Gastrocnemius medialis (tissue), 4 donors: ENCODE measurements at places on chromosomes 4 and X.

- no peak for DNase-seq
Observed at GRCh38 chr4:174122705-174123104, 160.8 kb downstream of the FBXO8 start.

DNA sequence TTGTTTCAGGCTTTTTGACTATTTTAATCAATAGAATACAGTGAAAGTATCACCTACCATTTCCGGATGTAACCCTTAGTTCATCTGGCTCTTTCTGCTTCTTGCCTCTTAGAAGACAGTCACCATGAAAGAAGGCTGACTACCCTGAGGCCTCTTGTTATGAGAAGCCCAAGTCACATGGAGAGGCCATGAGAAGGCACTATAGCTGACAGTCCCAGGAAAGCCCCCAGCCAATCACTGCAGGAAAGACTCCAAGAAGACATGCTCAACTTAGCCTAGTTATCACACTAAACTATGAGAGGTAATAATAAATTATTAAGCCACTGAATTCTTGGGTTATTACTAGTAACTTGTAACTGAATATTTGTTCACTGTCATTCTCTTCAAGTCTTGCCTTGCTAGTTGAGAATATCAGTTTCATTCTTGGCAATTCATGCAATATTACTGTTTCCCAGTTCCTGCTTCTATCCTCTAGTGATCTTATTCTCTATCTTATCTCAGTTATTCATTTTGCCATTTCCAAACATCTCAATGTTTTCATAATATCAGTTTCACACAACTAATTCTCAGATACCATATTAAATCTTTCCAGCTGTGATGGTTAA lies 57.1 kb upstream of the GUCY1A1 start:
- DNase-seq = no peak

DNA sequence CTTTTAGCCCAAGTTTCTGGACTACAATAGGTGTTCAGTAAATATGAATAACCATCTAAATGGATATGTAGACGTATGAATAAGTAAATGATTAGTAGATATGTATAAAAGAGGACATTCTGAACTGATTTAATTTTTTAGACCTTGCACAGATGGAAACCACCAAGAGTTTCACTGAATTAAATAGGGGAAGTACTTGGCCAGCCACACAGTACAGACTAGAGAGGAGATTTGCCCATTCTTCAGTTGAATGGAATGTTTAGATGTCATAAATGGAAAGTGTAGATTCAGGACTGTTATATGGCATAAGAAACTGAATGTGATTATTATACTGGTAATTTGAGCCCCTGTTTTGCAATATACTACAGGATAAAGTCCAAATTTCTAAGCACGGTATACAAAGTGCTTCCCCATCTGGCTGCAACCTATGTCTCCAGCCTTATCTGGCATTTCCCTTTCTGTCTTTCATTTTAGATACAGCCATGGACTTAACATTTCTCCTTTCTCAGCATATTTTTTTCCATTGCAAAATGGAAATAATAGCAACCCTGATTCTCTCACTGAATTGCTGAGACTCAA lies 137.8 kb upstream of the HS3ST1 start:
- DNase-seq = no peak

- DNase-seq = no peak
Observed at GRCh38 chr4:165627128-165627527, 245.9 kb upstream of the TLL1 start.

GRCh38 chr4:42302348-42302747 lies 94.9 kb upstream of the SHISA3 start:
- no peak for DNase-seq

GRCh38 chrX:119374736-119375135 lies 24.4 kb upstream of the SLC25A43 start:
- DNase-seq = no peak

DNA sequence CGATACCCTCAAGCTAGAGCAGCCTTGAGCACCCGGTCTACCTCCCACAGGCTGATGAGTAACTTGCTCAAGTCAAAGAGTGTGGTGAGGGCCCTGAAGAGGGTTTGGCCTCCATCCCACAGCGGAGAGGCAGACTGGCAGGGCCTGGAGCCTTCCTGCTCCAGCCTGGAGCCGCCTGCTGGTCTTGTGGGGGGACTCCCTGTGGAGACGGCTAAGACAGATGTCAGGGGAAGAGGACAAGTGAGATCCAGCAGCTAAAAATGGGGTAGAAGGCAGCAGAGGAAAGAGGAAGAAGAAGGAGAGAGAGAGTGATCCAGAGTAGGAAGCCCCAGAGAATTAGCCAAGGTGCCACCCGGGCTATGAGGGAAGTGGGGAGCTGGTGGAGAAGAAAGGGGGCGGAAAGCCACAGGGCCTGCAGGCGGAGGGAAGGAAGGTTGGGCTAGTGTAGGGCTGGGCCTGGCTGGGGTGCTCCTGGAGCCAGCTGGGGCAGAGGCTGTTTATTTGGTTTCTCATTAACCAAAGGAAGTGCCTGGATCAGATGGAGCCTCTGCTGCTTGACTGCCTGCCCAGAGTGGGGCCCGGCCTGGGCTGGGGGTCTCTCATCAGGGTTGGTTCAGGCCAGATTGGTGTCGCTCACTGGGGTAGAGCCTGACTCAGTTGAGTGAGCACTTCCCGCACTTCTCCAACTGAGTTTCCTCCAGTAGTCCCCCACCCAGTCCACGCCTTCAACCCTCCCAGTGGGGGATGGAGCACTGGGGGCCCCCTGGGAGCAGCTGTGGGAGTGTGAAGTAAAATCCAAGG lies 14.2 kb downstream of the EFNB1 start:
- no peak for DNase-seq

GRCh38 chrX:153685156-153685536 lies 2.6 kb upstream of the SLC6A8 start:
- no peak for DNase-seq

DNA sequence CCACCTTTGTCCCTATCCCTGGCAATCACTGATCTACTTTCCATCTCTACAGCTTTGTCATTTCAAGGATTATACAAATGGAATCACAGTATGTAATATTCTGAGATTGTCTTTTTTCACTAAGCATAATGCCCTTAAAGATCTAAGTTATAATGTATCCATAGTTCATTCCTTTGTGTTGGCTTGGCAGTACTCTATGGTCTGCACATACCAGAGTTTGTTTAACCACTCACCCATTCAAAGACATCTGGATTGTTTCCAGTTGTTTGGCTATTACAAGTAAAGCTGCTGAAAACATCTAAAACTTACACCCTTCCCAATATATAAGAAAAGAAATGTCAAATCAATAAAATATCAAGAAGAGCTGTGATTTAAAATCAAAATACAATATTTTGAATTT lies 26.0 kb upstream of the AWAT1 start:
- DNase-seq = no peak
